Upper lobe of right lung (tissue), 1 donor: ENCODE measurements at places on chromosomes 2 and 18.

DNA sequence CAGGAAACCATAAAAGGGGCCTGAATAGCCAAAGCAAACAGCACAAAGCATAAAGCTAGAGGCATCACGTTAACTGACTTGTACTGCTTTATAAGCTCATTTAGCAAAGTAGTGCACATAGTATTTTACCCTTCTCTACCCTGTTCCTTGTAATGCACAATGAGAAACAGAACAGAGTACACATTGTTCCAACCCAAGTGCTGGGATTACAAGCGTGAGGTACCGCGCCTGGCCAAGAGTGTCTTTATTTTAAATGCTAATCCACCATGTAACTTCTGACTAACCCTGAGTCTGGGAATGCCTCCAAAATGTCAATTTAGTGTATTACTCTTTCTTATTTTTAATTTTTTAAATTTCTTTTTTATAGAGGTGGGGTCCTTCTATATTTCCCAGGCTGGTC lies 46.4 kb upstream of the STON1 start:
- DNase-seq = no peak

- no peak for DNase-seq
Measured at GRCh38 chr2:70921839-70922234, 13.9 kb upstream of the ATP6V1B1 start.

GRCh38 chr2:8602809-8603208 lies 79.0 kb upstream of the ID2 start:
- no peak for DNase-seq

GRCh38 chr2:20576598-20577115 lies 74.2 kb downstream of the HS1BP3 start:
- no peak for DNase-seq

DNA sequence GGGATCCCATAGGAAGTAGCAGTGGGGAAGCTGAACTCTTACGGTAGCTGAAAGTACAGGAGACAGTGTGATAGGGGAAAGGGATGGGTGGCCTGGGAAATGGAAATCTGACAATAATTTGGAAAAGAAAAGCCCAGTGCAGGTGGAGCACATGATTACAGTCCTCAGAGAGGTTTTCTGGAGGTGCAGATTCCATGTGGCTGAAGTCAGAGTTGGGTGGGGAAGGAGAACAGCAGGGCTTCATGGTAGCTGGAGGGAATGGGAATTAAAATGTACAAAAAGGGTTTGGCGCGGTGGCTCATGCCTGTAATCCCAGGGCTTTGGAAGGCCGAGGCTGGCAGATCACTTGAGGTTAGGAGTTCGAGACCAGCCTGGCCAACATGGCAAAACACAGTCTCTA lies 12.2 kb downstream of the HRH4 start:
- DNase-seq = no peak

GRCh38 chr2:205287316-205287715 lies 395.0 kb upstream of the NRP2 start:
- no peak for DNase-seq

DNA sequence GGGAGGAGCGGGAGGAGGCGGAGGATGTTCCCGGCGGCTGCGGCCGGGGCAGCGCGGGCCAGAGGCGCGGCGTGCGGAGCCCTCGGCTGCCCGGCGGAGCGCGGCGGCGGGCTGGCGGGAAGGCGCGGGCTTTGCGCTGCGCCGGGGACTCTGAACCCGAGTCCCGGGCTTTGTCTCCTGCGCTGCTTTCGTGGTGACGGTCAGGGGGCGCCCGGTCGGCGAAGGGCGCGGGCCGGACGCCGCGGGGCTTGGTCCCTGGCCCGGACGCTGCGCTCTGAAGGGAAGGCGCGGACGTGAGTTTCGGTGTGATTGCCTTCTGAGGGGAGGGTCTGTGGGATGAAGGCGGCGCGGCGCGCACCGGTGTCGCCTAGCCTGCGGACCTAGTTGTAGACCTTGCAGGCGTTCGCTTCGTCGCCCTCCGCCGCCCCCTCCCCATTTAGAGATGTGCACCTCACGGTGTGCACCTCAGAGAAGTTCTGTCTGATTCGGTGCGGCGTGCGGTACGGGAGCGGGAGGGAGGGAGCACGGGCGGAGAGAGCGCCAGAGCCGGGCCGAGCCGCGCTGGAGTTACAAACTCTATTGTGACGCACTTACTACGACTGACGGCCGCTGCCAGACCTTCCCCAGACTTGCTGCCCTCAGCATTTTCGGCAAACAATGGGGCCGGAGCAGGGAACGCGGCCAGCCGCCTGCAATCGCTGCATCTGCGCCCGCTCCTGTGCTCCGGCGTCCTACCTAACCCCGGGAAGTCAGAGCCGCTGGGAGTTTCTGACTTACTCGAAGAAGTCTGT lies 2.1 kb downstream of the BCL2L11 start:
- peak; percentile 88 for DNase-seq

DNA sequence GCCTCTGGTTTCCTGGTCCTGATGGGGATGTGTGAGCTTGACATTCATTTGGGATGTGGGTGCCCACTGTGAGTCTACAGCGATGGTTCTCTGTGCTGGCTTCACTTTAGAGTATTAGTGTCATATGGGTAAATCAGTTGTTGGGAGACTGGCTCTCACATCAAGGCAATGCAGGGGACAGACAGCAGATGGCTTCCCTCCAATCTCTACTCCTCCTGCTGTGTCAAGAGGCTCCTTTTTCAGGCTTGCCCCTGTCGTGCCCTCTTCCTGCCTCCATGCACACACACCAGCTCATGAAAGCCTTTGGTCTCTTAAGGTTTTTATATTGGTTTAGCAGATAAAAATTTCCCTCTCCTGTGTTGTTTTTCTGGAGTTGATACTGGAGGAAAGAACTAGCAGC lies 315.6 kb downstream of the RDH14 start:
- no peak for DNase-seq
